Activated T-helper 17 cell treated with anti-CD3 and anti-CD28 coated beads, Interleukin-2, amount 50 U/mL, for 72 hours (primary cell): ENCODE measurements at places on chromosomes 4 and X.
A peak's percentile ranks its signal among the peaks of the same experiment; 100 is the strongest.

GRCh38 chr4:41136456-41136855 lies 77.9 kb downstream of the APBB2 start:
- ATAC-seq, result no peak

- peak; percentile 86 for ATAC-seq
Measured at GRCh38 chr4:13476915-13477314, 7.2 kb downstream of the RAB28 start.

DNA sequence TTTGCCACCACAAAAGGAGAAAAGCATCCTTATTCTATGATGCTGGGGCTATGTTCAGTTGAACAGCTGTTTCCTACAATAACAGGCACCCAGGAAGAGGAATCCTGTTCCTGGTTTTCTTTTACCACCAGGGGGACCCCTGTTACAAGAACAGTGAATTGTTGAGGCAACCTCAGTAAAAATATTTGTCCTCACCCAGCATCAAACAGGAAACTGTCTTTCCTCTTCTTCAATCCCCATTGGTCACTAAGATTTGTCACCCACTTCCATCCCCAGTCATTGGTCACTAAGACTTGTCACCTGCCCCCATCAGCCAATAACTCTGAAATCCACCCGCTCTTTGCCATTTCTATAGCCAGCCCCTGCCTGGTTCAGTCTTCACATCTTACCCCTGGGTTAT lies 143.5 kb upstream of the GALNT7 start:
- peak; percentile 31 for ATAC-seq

GRCh38 chrX:109218761-109219160 lies 263.1 kb downstream of the GUCY2F start:
- ATAC-seq, result no peak

GRCh38 chrX:646796-647195 lies 16.2 kb downstream of the SHOX start:
- ATAC-seq, result no peak

DNA sequence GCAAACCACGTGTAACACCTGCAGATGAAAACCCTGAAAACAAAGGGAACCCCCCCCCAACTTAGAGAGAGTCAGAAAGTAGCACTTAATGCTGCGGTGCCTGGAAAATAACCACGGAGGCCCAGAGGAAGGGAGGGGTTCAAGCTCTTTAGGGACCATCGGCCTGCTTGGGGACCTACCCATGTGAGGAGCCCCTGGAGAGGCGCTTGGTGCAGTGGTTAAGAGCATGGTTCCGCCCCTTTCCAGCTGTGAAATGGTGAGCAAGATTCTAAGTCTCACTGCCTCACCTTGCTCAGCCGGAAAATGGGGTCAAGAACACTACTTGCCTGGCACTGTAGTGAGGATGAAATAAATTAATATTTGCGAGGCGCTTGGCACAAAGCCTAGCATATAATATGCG lies 13.8 kb downstream of the SLC25A5 start:
- ATAC-seq, result peak; percentile 18

DNA sequence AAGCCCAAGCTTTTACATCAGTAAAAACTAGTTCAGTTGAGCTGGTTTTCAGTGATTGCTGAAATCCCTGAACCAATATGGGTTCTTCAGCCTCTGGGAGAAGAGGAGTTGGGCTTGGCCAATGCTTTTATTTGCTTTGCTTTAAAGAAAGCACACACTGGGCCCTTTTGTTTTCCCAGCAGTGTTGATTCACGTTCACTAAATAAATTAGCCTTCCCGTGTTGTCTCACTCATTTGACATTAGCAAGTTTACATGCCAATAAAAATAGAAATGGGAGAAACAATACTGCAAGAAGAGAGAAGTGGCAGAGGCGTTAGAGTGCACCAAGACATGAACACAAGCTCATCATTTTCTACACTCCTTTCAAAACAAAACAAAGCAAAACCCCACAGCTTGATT lies 136.2 kb downstream of the SHROOM3 start:
- no peak for ATAC-seq

GRCh38 chrX:20595928-20596575 lies 329.3 kb upstream of the RPS6KA3 start:
- ATAC-seq, result peak; percentile 84

- no peak for ATAC-seq
Measured at GRCh38 chr4:38034986-38035882, 75.0 kb downstream of the PTTG2 start.

DNA sequence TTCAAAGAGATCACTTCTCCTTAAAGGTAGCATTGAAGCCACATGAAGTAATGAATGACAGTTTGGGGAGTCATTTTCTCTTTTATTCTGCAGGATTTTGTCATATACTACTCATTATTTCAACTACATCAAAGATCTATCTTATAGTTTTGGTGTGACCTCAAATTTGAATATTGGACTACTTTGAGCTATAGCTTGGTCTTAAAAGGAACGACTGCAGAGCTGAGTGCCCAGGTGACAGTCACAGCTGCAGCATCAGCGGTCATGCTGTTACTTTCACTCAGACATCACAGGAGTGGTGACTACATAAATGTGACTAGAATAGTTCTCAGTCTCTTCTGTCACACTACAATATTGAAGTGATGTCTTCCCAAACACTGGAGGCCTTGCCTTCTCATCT lies 10.7 kb upstream of the SPCS3 start:
- peak; percentile 56 for ATAC-seq

GRCh38 chrX:109441266-109441665 lies 40.6 kb downstream of the GUCY2F start:
- ATAC-seq, result no peak

DNA sequence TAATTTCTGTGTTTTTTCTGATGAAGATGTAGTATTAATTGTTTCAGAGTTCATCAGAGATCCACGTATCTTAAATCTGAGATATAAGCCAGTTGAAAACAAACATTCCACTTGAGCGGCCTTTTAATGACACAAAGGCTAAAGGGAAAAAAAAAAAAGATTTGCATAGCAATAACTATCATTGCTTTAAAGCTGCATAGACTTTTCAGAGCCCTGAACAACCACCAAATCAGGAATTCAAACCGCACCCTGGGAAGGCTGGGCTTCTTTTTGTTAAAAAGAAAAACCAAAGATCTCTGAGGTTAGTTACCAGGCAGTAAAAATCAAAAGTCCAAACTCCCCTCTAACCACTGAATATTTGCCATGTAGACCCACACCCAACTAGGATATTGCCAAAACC lies 206.0 kb downstream of the HHIP start:
- ATAC-seq, result no peak

- ATAC-seq, result no peak
Measured at GRCh38 chrX:54758114-54759055, 39.7 kb downstream of the ITIH6 start.

GRCh38 chr4:101237773-101238172 lies 109.6 kb downstream of the PPP3CA start:
- ATAC-seq, result no peak

- ATAC-seq, result no peak
Measured at GRCh38 chr4:65217179-65217578, 453.1 kb downstream of the EPHA5 start.

GRCh38 chr4:145760961-145761929 lies 81.3 kb downstream of the C4orf51 start:
- ATAC-seq, result no peak

- no peak for ATAC-seq
Measured at GRCh38 chr4:89724716-89725115, 112.2 kb downstream of the SNCA start.

DNA sequence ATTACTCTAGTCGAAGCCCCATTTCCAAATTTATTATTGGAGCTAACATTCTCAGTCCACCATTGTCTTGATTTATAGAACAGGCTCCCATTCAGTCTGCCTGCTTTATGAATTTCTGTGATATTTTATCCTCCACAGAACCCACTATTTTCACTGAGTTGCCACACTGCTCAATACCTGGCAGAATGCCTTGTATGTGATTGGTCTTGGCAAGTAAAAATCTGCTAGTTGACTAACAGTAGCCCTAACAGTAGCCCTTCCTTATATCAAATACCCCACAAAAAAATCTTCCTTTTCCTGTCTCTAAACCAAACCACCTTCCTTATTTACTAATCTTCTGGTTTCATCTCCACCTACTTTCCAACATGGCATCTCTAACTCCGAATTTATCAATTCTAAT lies 82.6 kb downstream of the CHM start:
- no peak for ATAC-seq

DNA sequence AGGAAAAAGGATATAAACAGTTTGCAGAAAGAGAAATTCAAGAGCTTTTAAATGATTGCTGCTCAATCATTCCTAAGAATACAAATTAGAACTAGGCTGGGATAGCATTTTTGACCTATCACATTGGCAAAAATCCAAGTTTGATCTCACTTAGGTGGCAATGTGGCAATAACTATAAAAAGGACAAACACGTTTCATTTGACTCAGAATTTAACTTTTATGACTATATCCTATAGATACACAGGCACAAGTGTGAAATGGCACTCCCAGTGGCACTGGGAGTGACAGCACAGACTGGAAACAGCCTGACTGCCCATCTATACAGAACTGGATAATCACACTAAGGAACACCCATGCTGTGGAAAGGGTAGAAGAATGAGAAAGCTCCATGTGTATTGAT lies 11.1 kb downstream of the CENPU start:
- ATAC-seq, result peak; percentile 32

DNA sequence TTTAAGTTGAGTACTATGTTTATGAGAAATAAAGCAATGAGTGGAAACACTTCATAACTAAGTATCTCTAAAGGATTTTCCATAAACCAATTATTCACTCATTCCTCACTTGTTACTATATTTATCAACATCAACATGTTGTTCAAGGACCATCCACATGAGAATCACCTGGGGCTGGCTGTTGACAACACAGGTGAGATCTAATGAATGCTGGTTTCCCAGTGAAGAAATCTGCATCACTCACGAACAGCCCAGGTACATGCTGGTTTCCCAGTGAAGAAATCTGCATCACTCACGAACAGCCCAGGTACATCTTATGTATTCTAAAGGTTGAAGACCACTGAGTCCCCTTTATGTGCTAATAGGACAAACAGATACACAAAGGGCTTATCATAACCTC lies 32.5 kb downstream of the TSPAN5 start:
- ATAC-seq, result no peak

- no peak for ATAC-seq
Measured at GRCh38 chrX:151088221-151088620, 88.2 kb upstream of the GPR50 start.

DNA sequence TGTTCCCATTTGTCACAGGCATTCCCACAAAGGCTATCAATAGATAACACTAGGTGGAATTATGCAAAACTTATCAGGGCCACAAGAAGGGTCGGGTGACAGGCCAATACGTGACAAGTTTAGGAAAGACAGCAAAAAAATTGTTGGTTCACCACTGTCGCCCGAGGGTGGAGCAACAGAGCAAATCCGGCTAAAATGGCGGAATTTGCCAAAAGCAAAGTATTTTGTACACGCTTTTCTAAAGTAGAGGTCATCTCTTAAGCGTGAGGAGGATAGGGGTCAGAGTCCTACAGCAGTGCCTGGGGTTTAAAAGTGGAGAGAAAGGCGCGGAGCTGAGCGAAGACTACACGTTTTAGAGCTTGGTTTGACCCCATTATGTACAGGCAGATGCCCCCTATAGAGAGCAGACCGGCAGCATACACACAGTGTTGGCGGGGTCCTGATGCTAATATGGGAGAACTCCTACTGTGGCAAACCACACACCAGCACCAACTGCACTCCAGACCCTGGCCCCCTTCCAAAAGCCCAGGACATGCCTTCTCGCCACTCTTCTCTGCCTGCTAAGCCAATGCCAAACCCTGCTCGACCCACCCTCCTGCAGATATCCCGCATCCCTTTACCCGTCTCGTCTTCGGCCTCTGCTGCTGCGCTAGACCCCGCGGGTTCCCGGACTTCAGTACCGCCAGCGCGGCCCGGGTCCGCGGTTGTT lies 733 bp downstream of the CCNA2 start:
- peak; percentile 1 for ATAC-seq

- no peak for ATAC-seq
Measured at GRCh38 chr4:93646233-93646930, 182.2 kb upstream of the ATOH1 start.

GRCh38 chrX:103733017-103733416 lies 22.3 kb downstream of the TMEM31 start:
- ATAC-seq, result no peak

DNA sequence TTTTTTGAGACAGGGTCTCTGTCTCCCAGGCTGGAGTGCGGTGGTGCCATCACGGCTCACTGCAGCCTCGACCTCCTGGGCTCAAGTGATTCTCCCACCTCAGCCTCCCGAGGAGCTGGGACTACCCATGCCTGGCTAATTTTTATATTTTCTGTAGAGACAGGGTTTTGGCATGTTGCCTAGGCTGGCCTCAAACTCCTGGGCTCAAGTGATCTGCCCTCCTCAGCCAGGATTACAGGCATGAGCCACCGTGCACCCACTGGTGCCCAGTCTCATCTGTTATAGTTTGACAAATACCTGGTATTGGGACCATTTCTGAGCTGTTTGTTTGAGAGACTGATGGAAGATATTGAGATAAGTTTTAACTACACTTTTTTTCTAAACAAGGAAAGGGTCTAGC lies 57.5 kb upstream of the SMIM10 start:
- ATAC-seq, result no peak

- ATAC-seq, result no peak
Measured at GRCh38 chr4:7756561-7757355, 182.9 kb downstream of the AFAP1 start.

- no peak for ATAC-seq
Measured at GRCh38 chr4:182531555-182532162, 288.5 kb downstream of the TENM3 start.

- no peak for ATAC-seq
Measured at GRCh38 chr4:94819371-94820168, 61.8 kb downstream of the BMPR1B start.

- no peak for ATAC-seq
Measured at GRCh38 chr4:96375367-96375766, 535.5 kb downstream of the PDHA2 start.

DNA sequence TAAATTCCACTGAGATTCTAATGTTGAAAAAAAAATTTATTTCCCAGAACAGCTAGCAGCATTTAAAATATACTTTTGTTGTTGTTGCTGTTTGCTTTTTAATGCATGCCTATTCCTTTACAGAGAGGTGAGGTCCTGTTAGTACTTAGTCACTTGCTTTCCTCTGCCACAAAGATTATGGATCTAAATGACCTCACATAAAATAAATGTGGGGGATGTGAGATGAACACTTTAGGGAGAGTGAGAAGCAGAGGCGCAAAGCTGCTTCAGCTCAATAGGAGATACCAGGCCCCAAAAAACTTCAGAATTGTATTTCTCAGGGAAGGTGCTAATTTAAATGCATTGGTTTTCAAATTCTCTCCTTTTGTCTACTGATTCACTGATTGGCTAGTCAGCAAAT lies 4.0 kb downstream of the LDB2 start:
- ATAC-seq, result no peak

GRCh38 chr4:113707048-113707447 lies 54.5 kb downstream of the CAMK2D start:
- peak; percentile 76 for ATAC-seq

DNA sequence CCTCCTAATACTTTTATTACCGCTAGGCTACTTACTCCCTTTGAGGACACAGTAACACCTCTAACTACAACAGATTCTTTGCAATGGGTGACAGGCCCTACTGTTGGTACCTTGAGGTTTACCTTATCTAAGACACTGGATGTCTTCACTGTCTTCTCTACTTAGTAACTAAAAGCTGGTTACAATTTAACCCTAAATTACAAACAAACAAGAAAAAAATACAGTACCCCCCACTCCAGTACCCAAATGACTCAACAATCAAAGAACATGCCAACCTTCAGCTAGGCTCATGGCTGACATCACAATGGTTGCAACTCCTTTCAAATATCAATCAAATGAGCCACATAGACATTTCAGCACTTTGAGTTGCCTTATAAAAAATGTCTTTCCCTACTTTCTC lies 198.0 kb downstream of the GUCY2F start:
- ATAC-seq, result no peak
